ENCODE measurements at places on chromosomes 11 and 22.
A peak's percentile ranks its signal among the peaks of the same experiment; 100 is the strongest.

GRCh38 chr11:116073854-116074837 lies 569.9 kb upstream of the CADM1 start:
- DNase-seq = no peak

DNA sequence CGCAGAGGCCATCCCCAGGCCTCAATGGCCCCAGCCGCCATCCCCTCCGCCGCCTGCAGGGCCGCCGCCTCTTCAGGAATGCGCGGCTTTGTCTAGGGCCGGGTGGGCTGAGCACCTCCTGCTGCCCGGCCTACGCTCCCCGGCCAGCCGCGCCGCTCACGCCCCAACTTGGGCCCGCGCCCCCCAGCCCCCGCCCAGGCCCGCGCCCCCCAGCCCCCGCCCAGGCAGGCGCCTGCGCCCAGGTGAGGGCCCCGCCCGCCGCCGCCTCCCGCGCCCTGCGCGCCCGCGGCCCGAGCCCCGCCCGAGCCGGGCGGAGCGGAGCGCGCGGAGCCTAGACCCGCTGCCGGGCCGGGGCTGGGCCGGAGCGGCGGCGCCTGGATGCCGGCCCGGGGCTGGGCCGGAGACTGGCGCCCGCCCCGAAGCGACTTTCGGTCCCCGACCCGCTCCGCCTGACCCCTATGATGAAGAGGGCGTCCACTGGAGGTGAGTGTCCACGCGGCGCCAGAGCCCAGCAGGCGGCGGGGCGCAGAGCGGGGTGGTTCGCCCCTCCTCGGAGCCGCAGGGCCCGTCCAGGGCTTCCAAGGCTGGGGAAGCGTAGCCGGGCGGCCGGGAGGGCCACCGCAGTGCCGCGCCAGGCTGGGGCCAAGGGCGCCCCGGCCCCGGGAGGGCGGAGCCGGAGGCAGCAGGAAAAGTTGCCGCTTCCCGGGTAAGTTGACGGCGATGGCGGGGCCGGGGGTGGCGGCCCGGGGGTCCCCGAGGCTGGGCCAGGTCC lies 34.3 kb upstream of the PRODH start:
- no peak for DNase-seq

DNA sequence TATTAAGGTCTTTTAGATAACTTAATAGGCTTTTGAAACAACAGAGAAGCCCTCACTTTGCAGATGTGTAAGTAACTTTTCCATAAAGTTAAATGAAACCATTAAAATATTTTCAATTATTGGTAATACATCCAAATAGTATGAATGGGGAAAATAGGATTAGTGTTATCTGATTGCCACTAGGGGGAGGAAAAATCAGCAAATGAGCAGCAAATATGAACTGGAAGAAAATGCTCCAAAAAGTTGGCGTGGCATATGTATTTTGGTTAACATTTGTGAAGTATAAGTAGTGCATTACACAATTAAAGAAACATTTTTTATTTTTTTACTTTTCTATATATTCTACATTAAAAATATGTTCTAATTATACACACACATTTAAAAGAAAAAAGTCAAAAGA lies 259.8 kb upstream of the ANO5 start:
- no peak for DNase-seq

DNA sequence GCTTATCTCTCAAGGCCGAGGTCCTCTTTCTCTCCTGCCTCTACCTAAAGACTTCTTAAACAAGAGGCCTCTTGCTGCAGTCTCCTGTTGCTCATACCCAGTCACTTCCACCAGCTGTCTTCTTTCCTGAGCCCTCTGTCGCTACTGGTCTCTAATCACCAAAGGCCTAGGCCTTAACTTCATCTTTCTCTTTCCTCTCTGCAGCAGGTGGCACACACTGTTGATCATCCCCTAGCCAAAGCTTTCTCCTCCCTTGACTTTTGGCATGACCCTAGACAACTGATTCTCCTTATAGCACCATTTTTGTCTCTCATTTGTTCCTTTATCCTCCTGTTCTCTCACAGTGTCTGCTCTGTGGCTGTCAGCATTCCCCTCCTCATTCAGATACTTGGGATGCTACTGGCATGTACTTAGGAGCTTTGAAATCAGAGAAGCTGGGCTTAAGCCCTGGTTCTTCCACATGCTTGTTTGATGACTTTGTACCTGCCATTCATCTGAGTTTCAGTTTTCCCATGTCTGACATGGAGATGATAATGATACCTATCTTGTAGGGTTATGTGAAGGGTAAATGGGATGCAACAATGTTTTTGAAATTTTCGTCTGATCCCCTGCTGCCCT lies 22.4 kb downstream of the ENDOD1 start:
- no peak for DNase-seq

- DNase-seq = no peak
These were observed 62.2 kb downstream of the COMMD9 start for GRCh38 chr11:36227044-36227443.

DNA sequence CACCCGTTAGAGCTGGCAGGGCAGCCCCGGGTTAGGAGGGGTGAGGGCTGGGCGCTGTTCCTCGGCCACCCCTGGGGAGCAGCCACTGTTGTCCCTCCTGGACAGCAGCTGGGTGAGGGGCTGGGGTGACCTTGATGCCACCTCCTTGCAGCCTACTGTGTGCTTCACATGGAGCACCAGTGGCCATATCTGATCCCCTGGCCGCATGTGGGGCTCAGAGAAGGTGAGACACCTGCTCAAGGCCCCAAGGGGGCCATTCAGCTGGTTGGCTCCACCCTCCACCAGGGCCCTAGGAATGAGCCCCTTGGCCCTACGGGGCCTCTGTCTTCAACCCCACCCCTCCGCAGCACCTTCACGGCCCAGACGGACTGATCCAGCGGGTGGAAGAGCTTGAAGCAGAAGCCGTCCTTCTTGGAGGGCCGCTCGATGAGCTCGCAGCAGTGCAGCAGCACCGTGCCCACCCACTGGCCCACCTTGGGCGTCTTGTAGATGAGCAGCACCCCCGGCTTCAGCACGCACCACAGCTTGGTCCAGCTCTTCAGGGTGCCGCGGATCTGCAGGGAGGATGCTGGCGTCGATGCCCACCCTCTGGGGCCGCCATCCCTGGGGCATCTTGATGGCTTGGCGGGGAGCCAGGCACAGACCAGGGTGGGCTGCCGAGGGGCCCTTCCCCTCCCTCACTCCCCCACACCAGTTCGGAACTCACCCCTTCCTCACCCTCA lies 44.9 kb downstream of the OSBPL5 start:
- no peak for DNase-seq

DNA sequence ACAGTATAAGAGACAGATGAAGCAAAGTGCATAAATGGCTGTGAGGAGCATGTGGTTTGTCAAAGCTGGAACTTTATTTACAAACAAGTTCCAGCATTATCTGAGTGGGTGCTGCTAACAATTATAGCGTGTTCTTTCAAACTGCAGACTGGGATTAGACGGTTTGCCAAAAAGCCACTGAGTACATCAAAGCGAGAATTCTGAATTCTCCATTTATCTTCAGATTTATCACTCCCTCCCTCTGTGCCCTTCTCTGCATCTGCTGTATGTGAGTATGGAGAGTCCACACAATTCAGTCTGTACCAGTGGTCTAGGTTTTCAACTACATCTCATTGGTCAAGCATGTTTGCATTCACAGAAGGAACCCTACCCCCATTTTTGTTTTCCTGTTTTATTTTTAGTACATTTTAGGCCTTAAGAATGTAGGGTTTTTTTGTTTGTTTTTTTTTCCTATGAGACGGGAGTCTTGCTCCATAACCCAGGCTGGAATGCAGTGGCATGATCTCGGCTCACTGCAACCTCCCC lies 18.1 kb upstream of the INCENP start:
- no peak for DNase-seq

- no peak for DNase-seq
These were observed 2.8 kb downstream of the TMEM109 start for GRCh38 chr11:60916669-60917206.

DNA sequence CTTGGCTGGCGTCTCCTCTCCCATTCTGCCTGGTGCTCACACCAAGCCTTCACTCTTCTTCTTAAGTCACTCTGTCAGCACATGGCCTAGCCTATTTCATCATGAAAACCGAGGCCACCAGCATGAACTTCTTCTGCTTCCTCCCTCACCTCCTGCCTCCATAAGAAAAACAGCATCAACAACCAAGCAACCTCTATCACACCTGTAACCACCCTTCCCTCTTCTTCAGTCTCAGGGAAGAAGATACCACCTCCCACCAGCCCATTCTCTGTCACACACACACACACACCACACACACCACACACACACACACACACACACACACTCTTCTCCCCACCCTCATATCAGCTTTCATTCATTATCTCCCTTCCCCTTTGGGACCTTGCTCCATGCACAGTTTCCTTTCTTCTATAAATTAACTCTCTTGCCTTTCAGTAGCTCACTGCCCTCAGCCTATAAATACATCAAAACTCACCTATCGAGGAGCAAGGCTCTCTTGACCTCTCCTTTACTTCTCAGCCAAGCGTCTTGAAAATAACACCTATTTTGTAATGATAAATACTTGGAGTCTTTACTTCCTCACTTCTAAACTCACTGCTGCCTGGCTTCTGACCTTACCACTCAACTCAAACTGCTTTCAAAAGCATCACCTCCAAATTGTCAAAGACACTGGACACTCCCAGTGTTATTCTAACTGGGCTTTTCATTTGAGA lies 36.6 kb downstream of the SC5D start:
- DNase-seq = no peak

DNA sequence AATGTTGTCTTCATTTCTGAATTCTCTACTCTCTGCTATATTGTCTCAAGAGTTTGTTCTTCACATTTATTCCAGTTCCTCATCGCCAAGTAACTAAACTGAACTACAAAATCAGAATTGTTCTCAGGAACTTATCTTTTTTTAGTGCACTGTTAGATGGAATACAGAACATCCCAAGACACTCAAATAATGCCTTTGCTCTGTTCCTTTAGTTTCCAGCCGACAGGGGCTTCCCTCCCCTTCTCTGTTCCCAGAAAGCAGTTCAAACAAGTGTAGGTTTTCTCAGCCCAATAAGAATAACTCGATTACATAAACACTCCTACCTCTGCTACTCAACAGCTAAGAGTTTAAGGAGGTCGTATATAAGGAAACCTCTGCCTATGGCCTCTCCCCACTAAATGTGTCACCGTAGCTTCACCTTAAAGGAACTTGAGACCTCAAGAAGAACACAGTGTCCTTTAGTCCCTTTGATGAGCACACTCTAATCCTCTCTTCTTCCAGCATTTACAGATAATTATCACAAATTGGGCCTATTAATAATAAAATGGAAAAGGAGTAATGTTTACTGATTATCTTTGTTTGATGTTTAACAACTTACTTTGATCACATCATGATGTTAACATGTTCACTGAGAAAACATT lies 6.9 kb downstream of the POU2AF3 start:
- DNase-seq = no peak

DNA sequence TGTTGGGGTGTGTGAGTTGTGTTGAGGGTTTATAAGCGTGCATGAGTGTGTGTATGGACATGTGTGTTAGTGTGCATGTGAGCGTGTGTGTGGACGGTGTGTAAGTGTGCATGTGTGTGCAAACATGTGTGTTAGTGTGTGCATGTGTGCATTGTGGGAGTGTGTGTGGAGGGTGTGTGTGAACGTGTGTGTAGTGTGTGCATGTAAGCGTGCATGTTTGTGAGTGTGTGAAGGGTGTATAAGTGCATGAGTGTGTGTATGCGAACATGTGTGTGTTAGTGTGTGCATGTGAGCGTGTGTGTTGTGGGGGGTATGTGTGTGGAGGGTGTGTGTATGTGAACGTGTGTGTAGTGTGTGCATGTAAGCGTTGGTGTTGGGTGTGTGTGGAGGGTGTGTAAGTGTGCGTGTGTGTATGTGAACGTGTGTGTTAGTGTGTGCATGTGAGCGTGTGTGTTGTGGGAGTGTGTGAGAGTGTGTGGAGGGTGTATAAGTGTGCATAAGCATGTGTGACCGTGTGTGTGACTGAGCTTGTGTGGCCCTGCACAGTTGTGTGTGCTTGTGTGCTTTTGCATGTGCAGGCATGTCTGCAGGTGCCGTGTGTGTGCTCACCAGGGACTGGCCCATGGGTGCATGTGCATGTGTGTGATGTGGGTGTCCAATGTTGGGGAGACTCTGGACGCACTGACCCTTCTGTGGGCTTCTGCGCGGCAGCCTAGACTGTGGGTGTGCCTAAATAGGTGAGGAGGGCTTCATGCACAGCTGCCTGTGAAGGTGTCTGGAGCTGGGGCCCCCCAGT lies 866.2 kb downstream of the TBC1D22A start:
- no peak for DNase-seq

DNA sequence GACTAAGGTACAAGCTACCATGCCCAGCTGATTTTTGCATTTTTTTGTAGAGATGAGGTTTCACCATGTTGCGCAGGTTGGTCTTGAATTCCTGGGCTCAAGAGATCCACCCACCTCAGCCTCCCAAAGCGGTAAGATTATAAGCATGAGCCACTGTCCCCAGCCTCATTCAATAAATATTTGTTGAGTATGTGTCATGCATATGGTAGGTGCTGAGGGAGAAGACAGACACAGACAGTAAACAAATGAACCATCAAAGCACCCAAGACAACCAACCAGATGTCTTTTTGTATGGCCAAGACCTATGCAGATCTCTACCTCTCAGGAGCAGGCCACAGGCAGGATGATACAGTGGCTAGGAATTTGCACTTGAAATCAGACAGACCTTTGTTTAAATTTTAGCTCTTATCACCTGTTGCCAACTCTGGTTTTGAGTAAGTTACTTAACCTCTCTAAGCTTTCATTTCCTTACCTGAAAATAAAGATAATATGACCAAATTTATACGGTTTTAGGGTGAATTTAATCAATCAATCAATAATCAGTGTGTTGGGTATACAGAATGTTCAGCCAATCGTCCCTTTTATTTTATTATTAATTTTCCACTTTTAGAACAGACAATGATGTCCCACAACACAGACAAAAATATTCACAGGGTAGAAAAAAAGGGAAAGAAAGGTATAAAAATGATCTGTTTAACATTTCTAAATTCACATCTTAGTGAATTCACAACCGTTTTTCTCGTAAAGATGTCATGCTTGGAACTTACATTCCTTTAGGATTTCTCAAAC lies 128.2 kb downstream of the SGSM3 start:
- DNase-seq = peak; percentile 95

- DNase-seq = peak; percentile 81
These were observed 4.3 kb upstream of the OR51V1 start for GRCh38 chr11:5204787-5205186.

DNA sequence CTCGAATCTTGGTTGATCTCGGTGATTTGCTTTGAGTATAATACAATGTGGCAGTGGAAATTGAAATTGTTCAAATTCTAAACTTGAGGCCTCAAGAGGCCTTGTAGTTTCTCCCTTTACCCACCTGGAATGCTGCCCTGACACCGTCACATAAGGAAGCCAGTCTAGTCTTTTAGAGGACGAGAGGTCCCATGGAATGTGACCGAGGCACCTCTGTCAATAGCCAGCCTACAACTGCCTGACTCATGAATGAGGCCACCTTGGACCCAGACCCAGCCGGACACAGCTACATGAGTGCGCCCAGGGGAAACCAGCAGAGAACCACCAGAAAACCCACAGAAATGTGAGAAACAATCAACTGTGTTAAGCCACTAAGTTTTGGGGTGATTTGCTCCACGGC lies 52.5 kb downstream of the RPL27A start:
- DNase-seq = no peak

GRCh38 chr11:34936945-34937629 lies 20.7 kb downstream of the PDHX start:
- DNase-seq = no peak

- DNase-seq = no peak
These were observed 76.2 kb upstream of the OPCML start for GRCh38 chr11:133608496-133608895.

- no peak for DNase-seq
These were observed 16.5 kb downstream of the CHST1 start for GRCh38 chr11:45648931-45649330.

Data from fibroblast of mammary gland (primary cell).